Stimulated activated CD4-positive, alpha-beta T cell treated with anti-CD3 and anti-CD28 coated beads, Interleukin-15, amount 100 ng/mL, for 48 hours (primary cell): ENCODE measurements at places on chromosomes 4 and X.

GRCh38 chr4:63459329-63459728 lies 949.9 kb downstream of the TECRL start:
- no peak for DNase-seq

DNA sequence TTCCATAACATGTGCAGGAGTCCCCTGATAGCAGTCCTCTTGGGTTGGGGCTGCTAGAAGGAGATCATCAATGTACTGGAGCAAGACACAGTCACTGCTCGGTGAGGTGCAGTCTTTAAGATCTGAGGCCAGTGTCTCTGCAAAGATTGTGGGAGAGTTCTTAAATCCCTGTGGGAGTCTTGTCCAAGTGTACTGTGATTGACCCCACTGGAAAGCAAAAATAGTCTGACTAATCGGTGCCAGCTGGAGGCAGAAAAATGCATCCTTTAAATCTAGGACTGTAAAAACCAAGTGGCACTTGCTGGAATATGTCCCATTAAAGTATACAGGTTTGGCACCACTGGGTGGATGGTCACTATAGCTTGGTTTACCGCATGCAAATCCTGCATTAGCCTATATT lies 31.1 kb downstream of the SULT1E1 start:
- no peak for DNase-seq

- DNase-seq = no peak
These were observed 15.1 kb upstream of the PIGA start for GRCh38 chrX:15350329-15350996.

- no peak for DNase-seq
These were observed 114.6 kb downstream of the ARHGAP10 start for GRCh38 chr4:147846318-147847155.

GRCh38 chr4:124483048-124483906 lies 229.3 kb downstream of the ANKRD50 start:
- no peak for DNase-seq

DNA sequence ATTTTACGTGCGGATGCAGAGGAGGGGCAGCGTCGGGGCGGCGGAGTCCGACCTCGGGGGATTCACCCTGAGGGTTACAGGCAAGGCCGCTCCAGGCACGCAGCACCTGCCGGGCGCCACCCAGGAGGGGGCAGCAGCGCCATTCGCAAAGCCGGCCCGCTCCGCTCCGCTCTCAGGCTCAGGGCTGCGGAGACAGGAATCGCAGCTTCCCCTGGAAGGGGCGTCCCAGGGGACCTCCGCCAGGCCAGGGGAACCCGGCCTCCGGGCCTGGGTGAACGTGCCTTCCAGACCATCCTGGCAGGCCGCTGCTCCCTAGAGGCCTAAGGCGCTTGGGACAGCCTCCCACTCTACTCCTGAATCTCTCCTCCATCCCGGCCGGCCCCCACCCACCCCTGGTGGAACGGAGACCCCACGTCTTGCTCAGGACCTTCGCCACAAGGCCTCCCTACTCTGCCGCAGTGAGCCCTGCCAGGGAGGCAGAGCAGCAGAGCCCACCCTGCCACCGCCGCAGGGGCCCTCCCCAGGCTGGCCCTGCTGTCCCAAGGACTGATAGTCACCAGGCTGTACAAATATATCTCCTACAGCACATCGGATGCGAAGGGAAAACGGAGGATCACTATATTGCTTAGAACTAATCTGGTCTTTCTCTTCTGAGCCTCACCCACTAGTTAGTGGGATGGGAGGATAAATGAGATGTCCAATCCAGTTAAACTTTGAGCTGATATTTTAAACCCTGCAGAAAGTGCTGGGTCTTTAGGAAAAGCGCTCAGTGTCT lies 115.0 kb downstream of the SMIM20 start:
- peak; percentile 75 for DNase-seq

- no peak for DNase-seq
These were observed 24.8 kb downstream of the ZFYVE28 start for GRCh38 chr4:2393353-2394270.

DNA sequence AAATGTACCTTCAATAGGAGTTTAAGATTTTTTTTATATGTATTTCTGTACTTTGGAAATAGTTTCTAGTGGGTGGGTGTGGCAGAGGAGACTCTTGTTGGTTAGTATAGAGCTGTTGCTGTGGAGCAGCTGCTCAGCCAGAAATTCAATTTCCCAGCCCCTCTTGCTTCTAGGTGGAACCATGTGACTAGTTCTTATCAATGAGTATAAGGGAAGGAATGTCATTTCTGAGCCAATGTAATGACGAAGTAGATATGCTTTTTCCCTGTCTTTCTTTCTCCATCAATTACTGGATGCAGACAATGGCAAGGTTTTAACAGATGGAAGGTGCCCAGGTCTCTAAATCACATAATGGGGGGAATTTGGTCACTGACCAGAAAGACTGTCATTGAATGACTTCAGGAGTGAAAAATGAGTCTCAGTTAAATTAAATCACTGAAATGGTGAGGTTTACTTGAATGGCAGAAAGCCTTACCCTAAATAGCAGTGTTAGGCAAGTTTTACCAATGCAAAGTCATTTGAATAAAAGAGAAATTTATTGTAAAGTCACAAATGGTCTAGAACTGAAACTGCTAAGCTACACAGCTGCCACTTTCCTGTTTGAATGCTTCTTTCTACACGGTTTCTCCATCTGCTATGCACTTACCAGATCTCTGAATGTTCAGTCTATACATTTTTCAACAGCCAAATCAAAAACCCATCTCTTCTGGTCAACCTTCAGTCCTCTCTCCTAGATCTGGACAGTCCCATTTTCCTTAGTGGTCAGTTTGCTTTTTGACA lies 795.4 kb upstream of the MAGEB2 start:
- no peak for DNase-seq
